ENCODE measurements at places on chromosomes 1 and 21. TPM values are rescaled to one million over a fixed set of nuclear protein-coding genes. Genes with fewer than 3 reads are reported as not detected.

The UTS2 gene
- not detected for total RNA-seq

The GJA5 gene
- total RNA-seq, result 0.18 TPM

The DCDC2B gene
- not detected for total RNA-seq

The PLEKHA6 gene
- 37.0 TPM for total RNA-seq

The FAM72B gene
- 4.1 TPM for total RNA-seq

Data from cardiac atrium fibroblast (primary cell).